ENCODE measurements at places on chromosomes 16 and 17.

DNA sequence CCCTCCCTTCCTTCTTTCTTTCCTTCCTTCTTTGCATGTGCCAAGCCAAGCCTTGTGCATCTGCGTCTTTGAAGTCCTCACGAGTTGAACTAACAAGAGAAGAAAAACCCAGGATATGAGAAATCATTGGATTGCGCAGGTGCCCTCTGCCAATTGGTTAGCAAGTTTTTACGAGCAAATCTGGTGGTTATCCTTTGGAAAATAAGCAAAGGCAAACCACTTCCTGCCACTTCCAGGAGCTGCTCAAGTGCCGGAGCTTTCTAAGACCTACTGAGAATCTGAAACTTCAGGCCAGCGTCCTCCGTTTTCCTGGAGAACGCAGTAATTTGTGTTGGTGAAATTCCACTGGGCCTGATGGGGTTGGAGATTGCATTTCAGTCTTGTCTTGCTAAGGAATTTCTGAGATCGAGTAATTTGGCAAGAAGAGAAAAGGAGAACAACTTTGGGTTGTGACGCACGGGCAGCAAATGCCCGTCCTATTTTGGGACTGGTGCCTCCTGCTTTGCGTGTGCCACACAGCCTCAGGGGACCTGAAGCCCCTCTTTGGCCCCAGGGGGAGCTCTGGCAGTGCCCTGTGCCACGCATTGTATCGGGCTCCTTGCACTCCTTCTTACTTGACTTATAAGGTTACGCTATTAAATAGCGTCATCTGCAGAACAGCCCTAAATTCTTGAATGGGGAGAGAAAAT, 56.4 kb downstream of the CMIP start:
- no peak for DNase-seq

DNA sequence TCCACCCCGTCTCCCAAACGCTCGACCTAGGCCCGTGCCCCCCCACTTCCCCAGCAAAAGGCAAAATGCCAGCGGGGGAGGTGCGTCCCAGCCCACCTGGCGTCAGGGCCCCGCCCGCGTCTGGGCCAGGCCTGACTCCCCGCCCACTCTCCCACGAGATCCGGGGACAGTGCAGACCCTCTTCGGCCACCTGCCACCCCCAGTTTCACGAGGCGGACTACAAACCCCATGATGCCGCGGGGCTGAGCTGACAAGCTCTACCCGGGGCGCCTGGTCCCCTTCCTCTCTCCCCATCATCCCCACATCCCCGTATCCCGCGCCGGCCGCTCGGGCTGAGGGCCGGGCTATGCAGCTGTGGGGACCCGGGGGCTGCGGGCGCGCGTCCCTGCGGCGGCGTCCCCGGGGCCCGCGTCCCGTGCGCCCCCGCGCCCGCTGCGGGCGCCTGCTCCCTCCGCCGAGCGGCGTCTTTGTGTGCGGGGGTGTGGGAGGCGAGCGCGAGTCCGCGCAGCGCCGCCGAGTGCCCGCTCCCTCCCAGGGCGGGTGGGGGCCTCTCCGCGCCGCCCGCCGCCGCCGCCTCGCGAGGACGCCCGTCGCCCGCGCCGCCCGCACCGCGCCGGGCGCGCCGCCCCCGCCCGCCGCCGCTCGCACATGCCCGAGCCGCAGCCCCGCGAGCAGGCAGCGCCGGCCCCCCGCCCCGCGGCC, at the start of gene ANKRD13B:
TSS of gene ANKRD13B (plus strand) at position 283 of the 702 bp plus-strand sequence. CDS start 490 bp downstream, outside the sequence.
- DNase-seq = peak; percentile 90

DNA sequence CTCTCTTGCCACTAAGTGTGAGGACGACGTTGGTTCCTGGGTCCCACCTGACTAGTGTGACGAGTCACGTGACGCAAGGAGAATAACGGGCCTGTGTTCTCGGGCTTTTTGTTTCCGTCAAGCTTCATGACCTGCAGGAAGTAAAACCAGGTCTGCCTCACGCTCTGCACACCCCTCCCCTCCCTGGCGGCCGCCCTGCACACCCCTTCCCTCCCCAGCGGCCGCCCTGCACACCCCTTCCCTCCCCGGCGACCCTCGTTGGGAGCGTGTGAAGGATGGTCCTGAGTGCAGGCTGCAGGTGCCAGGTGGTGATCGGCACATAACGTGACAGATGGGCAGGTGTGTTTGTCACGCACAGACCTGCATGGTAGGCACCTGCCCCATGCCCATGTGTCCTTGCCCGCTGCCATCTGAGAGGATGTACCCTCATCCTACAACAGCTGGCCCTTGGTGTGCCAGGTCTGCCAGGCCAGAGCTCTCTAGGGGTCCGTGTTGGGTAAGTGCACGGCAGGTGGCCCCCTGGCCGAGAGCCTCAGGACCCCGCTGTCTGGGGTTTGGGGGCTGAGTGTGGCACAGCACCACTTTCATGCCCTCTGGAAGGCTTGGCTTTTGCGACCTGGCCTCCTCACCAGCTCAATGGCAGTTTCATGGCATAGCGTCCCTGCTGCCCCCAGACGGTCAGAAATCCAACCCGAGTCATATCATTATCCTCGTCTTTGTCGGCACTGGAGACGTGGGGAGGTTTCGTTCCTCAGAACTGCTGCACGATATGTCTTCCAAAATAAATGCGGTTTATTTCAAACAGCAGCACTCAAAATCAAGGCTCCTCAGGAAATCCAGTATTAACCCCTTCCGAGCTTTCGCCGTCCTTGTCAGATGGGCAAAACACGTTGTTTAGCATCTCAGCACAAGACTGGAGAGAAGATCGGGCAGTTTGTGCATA, 191.8 kb upstream of the CHMP6 start:
- DNase-seq = no peak

DNA sequence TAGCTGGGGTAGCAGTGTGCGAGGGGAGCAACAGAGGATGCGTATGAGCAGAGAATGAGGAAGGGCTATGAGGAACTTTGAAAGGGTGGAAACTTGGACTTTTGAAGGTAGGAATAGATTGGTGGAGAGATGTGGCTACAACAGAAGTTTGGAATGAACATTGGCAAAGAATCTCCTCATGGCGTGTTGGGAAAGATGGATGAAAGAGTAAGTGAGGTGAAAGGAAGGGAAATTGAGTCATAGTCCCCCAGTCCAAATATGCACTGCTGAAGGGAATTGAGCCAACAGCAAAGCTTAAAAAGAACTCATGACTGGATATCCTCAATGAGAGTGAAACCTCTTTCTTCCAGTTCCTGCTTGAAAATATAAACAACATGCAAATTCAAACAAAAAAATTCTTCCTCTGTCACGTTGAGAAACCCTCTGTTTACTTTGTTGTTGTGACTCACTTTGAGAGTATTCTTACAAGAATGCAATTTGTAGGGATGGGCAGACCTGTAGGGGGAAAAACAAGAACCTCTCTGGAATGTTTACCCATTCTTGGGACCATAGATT, 313.2 kb upstream of the KCNJ16 start:
- no peak for DNase-seq

DNA sequence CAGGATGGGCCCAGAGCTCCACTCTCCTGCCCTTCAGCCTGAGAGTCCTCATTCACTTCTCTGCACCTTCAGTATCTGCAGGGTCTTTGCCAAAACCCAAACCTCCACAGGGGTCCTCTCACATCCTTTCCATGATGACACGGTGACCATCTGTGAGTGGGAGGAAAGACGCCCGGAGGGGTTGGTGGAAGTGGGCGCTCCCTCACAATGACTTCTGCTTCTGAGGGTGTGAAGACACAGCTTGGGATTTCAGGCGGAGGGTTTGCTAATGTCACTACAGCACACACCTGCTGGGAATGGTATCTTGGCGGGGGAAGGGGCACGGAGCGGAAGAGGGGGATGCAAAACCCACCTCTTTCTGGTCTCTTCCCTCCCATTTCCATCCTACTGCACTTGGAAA, 115.1 kb upstream of the SDK2 start:
- DNase-seq = peak; percentile 71

DNA sequence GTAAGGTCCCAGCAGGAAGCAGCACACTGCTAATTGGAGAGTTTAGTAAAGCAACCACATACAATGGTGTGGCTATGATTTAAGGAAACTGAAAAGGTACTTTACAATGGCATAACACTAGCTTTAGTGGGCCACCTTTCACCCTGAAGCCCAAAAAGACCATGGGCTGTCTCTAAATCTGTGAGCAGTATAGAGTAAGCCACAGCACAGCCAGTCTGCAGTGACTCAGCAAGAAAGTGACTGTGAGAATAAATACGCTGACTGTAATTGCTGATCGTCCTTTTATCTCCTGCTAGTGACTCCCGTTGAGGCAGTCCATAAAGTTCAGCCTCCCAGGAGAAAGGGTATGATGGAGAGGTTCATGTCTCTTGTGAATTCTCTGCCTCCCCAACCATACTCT, 679.8 kb upstream of the KIF2B start:
- no peak for DNase-seq

- DNase-seq = no peak
These were observed 7.9 kb upstream of the GSDMA start for GRCh38 chr17:39954876-39955275.

DNA sequence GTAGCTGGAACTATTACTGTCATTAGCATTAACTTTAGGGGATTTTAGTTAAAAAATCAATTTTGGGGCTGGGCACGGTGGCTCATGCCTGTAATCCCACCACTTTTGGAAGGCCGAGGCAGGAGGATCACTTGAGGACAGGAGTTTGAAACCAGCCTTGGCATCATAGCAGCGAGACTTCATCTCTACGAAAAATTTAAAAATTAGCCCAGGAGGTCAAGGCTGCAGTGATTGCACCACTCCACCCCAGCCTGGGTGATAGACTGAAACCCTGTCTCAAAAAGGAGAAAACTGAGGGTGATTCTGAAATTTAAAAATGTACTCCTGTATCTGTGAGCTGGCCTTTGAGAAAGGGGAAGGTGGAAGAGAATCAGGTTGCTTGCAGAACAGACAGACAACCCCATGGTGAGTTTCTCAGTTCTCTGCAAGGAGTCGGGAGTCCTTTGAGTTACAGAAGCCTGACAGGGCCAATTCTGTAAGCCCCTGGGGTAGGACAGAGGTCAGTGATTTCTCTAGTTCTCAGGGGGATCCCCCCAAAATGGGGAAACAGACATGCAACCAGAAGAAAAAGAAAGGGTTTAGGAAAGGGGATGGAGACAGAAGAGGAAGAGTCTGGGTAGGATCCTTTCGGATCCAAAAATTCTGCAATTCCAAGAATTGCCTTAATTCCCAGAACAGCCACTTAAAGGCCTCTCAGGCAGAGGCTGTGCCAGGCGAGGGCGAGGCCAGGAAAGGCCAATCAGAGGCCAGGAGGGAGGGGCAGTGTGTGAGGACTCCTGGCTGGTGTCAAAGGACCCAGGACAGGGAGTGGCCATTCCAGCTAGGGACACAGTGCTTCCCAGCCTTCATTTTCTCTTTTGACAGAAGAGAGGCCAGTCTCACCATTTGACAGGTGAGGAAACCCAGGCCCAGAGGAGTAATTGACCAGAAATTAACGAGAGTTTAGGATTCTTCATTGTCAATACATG, 6.7 kb downstream of the NUPR1 start:
- no peak for DNase-seq
